ENCODE measurements at places on chromosomes 1 and 21.

DNA sequence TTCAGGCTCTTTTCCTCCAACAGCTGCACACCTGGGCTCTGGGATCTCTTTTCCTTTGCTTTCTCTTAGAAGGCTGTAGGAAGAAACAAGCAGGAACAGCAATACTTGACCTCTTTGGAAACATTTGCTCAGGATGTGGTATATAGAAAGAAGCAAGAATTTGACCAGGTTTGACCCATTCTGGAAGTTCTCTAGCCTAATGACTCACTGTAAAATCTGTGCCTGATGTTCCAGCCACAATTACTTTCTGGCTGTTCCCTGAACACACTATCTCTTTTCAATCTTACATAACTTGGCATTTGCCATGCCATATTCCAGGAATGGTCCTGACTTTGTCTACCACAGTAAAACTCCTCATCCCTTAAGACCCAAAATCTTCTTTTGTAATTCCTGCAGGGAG, 419.9 kb upstream of the DAB1 start:
- DNase-seq = no peak

- no peak for DNase-seq
Observed at GRCh38 chr1:223837206-223837605, 8.5 kb downstream of the TP53BP2 start.

- DNase-seq = no peak
Observed at GRCh38 chr1:47785561-47786271, 211.5 kb downstream of the TRABD2B start.

GRCh38 chr1:40248412-40248811, 675 bp downstream of the TMCO2 start:
- DNase-seq = no peak
